ENCODE measurements at places on chromosomes 5 and 9.

GRCh38 chr9:99818500-99818899, 3.2 kb upstream of the NR4A3 start:
- no peak for DNase-seq

- DNase-seq, result no peak
These were observed 118.6 kb downstream of the ZSWIM6 start for GRCh38 chr5:61450493-61451279.

DNA sequence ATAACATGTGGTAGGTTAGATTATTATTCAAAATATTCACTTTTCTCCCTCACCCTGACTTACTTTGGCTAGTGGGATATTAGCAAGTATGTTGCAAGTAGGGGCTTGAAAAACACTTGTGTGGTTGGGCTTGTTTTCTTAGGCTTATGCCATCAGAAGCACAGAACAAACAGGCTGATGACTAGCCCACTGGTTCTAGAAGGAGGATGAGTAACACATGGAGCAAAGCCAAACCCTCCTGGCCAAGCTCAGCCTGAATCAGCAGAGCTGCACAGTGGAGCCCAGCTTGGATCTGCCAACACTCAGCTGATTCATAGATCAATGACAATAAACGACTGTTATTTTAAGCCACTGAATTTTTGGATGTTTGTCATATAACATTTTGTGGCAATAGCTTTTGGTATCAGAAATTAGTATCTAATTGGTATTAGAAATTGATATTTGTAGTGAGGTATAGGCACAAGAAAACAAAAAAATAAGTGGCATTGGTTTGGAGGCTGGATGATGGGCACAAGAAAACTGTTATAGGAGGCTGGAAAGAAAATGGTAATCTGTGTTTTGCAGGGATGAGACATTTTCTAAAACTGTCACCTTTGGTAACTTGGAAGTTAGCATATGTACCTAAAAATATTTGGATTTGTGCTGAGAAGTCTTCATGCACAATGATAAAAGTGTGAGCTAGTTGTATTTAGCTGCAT, 46.1 kb upstream of the ZBED3 start:
- DNase-seq, result peak; percentile 84

GRCh38 chr5:151719228-151720000, 32.7 kb upstream of the SPARC start:
- DNase-seq, result no peak

DNA sequence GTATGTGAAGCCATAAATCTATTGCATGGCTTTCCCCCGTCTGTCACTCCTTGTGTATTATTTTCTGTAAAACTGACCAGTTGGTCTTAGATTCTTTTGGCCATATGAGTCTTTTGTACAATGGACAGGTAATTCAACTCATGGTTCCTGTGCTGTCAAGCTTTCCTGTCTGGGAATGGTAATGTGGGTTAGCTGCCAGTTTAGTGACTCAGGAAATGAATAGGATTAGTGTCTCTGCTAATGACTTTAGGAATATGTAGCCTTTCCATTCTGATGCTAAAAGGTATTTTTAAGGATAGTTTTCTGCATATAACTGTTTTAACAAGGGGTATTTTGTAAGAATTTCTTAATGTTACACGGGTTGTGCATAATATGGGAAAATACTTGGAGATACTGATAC, 182.7 kb downstream of the PBX3 start:
- DNase-seq, result no peak

GRCh38 chr5:10324518-10325370, 17.0 kb upstream of the CMBL start:
- DNase-seq, result no peak

DNA sequence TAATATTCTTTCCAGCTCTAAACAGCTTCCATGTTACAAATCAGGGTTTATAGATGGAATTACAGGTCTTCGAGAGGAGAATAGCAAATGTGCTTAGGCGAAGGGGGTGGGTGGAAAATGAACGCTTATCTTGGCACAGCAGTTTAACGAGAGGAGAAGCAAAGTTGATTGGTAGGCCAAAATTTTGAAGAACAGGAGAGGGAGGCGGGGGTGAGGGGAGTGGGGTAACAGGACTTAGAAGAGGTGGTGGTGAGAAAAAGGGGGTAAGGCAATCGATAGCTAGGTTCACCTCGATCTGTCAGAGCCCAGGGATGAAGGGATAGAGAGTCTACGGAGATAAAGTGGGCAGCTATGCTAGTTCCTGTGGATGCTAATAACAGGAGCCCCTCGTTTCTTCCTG, 764 bp downstream of the ANKRA2 start:
- no peak for DNase-seq

DNA sequence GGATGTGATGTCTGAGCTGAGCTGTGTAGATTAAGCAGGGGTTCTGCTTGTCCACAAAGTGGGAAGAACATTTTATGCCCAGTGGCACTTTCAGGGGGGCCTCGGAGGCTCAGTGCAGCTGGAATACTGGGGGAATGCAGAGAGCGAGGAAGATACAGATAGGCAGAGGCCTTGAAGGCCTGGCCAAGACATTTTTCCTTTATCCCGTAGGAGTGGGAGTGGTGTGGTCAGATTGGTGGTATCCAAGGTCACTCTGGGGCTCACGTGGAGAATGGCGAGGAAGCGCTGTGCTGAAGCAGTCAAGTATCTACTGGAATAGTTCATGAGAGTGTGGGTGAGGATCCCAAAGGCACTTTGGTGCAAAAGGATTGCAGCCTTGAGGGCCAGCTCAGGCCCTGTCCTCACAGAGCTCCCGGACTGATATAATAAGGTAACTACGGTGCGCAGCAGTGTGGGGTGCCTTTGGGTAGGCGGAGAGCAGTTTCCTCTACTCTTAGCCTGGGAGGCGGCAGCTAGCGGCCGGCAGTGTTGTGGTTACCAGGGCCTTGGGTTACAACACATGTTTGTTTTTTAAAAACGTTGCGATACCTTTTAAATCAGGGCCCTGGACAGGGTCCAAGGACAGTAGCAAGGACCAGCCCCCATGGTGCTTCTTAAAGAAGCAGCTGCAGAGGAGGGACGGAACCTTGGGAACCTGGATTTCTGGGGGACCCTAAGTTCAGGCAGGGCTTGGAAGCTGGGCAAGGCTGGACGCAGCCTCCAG, 10.8 kb upstream of the CCDC69 start:
- peak; percentile 88 for DNase-seq

DNA sequence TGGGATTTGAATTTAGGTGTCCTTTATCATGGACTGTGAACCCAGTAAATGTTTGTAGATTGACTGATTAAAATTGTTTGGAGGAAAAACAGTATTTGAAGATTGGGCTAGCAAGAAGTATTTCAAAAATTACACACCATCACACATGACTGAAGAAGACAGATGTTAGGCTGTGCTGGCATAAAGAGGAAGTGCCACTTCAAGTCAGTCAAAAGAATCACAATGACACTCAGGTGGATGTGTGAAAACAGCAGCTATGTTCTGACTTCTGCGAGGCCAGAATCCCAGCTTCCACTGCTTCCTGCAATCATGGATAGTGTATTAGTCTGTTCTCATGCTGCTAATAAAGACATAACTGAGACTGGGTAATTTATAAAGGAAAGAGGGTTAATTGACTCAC, 393.3 kb downstream of the DMRT2 start:
- no peak for DNase-seq
